Liver (tissue), 10 donors: ENCODE measurements at places on chromosomes 3 and 15.

GRCh38 chr3:102301155-102301880 lies 133.5 kb upstream of the ZPLD1 start:
- no peak for DNase-seq

DNA sequence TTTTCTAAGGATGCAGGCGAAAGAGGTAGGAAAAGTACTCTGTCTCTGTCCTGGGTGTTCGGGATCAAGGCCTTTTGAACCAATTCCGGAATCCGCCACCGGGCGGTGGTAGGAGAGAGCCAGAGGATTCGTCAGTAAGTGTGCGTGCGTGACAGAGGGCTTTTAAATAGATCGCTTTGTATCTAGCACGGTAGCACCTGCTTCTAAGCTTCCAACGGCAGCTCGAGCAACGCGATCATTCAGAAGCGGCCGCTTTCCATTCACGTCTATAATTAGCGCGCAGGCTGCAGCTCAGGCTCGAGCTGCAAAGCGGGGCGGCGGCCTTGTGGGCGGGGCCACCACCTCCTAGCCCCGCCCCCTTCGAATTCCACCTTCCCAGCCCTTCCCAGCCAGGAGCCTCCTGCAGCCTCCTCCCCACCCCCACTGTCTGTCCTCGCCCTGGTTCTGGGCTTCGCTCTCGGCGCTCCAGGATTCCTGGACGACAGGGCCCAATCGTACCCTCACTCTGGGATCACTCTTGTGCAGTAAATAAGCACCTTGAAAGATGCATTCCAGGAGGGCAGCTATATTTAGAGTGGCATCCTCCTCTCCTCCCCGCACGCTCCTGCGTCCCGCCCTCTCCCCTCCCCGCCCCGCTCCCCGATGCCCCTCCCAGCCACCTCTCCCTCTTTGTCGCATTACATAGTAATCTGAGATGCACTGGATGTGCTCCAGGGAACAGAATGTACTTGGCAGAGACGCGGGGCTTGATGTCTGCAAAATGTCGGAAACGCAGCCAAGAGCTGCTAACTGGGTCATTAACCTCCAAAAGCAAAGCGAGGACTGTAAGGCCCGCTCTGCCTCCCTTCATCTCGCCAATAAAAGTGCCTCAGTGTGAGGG lies 224.1 kb upstream of the TPRG1 start:
- DNase-seq: peak; percentile 72

- DNase-seq: no peak
These were observed 43.4 kb downstream of the MCTP2 start for GRCh38 chr15:94274745-94275144.

GRCh38 chr3:66639809-66640356 lies 139.1 kb upstream of the LRIG1 start:
- DNase-seq: no peak

- DNase-seq: peak; percentile 41
These were observed 1.3 kb downstream of the TOP2B start for GRCh38 chr3:25663347-25663868.

DNA sequence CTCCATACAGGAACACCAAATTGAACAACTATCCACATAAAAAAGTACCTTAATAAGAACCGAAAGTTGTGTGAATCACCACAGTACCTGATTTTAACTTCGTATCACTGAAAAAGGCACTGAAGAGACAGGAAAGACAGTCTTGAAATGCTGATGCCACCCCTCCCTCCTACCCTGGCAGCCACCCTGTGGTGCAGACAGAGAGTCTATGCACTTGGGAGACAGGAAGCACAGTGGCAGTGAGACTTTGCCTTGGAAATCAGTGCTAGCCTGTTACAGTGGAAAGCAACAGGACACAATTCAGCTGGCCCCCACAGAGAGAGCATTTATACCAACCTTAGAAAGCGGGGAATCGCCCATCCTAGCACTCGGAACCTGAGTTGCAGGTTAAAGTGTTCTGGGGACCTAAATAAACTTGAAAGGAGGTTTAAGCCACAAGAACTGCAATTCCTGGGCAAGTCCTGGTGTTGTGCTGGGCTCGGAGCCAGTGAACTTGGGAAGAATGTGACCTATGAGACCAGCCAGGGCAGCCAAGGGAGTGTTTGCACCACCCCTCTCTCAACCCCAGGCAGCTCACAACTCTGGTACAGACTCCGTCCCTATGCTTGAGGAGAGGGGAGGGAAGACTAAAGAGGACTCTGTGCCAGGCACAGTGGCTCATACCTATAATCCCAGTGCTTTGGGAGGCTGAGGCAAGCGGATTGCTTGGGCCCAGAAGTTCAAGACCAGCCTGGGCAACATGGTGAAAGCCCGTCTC lies 240.1 kb downstream of the ISL2 start:
- peak; percentile 55 for DNase-seq

DNA sequence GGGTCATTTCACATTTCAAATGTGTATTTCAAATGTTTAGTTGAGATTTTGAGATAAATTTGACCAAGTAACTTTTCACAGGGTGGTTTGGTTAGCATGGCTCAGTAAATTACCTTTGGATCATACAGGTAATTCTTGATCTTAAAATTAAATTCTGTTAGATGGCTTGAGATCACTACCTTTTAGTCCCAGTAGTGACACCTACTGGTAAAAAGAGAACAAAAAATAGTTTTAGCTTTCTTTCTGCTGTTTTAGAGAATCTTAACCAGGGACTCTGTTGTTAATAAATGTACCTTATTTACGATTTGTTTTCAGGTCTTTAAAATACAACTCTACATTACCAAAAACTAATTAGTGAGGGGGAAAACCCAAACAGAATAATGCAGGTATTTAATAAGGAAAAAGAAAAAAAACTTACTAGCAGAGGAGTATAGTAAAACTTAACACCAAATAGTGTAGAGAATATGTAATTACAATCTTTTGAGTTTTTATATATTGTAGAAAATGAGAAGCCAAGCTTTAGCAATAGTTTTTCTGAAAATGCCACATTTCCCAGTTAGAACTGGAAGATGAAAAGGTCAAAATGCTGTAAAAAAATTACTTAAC lies 620.3 kb upstream of the AGTR1 start:
- no peak for DNase-seq

- no peak for DNase-seq
These were observed 76.3 kb downstream of the RAB11A start for GRCh38 chr15:65945616-65946015.

DNA sequence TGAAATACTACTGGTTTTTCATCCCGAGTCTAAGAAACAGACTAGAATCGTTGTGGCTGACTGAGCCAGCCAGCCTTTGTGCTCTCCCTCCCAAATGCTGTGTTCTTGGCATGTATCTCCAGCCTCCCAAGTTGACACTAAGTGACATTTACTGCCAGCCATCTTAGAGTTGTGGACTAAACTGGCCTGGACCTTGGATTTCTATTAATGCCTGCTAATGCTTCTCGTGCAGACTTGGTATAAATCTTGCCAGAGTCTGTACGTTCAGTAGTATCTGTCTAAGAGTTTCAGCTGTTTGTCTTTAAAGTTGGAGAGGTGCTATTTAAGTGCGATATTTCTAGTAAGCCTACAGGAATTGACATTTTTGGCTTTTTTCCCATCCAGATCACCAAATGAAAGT lies 166.6 kb upstream of the BHLHE40 start:
- no peak for DNase-seq

DNA sequence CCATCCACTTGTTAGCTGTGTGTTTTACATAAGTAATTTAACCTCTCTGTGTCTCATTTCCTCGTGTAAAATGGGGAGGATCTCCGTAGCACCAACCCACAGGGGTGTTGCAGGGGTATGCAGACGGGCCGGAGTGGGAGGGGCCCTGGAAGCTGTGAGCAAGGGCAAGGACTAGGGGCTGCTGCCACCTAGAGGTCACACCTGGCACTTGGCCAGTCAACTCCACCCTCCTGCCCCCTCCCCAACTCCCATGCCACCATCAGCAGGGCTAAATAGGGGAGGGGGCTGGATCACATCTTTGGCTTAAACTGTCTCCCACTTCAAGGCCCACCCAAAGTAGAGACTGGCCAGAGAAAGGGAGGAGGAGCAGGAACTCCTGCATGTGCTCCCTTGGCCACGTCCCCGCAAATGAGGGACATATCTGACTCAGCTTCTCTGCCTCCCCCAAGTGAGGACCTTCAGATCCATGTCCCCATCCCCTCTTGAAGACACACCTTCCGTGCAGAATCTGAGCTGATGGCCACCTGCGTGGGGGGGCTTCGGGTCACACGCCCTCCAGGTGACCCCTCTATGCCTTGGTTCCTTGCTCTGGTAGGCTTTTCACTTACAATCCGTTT lies 2.6 kb downstream of the CCDC9B start:
- peak; percentile 73 for DNase-seq

GRCh38 chr3:186588632-186589031 lies 18.1 kb downstream of the DNAJB11 start:
- DNase-seq: no peak

DNA sequence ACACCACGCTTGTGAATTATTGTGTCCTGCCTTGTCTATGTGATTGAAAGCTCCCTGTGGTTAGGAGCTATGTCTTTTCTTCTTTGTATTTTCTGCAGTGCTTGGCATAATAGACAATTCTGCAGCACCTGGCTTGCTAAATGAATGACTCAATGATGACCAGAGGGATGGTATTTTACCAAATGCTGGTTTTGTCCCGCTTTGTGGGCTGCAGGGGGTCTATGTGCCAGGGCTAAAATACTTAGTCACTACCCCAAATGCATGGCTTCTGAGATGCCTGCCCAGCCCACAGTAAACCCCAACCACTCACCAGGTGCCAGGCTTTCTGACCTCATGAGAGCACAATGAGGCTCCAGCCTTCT lies 50.9 kb downstream of the BOC start:
- no peak for DNase-seq

DNA sequence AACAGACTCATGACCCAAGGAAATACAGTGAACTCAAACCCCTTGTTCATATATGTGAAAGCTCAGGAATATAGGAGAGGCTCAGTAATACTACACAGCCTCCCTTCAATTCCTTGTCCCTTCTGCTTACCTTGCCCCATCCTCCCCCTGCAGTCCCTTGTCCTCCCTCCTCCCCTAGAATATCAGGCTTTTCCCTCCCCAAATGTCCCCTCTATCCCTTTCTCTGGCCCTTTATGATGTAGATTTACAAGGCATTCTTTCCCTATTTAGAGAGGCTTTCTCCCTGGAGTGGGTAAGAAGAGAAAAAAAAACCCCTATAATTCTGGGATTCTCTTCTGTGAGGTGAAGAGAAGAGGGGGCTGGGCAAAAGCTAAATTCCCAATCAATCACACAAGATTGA lies 64.9 kb upstream of the KBTBD8 start:
- DNase-seq: no peak

DNA sequence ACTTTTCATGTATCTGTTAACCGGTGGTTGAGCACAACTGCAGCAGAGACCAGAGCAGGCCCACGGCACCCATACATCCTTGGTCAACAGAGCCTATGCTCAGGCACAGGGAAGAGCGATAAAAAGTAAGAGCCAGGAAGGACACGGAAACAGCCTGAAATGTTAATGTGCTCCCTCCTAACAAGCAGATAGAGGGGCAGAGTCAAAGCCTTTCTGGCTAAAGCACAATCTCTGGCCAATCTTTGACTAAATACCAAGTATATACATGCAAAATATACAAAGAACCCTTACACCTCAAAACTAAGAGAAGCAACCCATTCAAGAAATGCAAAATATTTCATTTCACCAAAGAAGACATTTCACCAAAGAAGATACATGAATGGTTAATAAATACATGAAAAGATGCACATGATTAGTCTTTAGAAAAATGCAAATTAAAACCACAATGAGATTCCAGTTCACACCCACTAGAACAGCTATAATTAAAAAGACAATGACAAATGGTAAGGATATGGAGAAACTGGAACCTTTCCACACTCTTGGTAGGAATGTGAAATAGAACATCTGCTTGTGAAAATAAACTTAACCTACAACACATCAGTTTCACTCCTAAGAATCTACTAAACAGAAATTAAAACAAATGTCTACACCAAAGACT lies 88.0 kb downstream of the OSBPL10 start:
- no peak for DNase-seq

GRCh38 chr15:96336596-96337364 lies 6.3 kb downstream of the NR2F2 start:
- DNase-seq: no peak

GRCh38 chr15:89068325-89068784 lies 19.9 kb upstream of the ABHD2 start:
- no peak for DNase-seq

- DNase-seq: no peak
These were observed 16.4 kb upstream of the ALDH1A3 start for GRCh38 chr15:100863075-100863795.

- no peak for DNase-seq
These were observed 36.5 kb downstream of the CDV3 start for GRCh38 chr3:133610031-133610430.

DNA sequence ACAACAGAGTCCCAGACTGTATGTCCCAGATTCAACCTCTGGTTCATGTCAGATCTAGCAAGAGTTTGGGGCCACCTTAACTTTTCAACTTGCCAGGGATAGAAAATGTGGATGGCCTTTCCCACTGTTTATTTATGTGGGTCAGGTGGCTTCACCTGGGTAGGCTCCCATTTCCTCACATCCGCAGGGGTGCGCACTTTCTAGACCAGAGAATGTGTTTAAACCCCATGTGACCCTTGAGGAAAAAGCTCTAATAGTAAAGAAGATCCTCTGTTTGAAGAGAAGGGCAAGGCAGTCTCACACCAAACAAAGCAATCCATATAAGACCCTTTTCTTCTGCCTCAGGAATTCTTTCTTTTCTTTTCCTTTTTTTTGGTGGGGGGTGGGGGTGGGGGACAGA lies 167.2 kb upstream of the TSC22D2 start:
- DNase-seq: no peak

GRCh38 chr15:74816624-74817369 lies 4.2 kb downstream of the LMAN1L start:
- DNase-seq: no peak
